ENCODE measurements at places on chromosomes 6 and 20.

GRCh38 chr6:127051571-127052260, 66.8 kb upstream of the RSPO3 start:
- DNase-seq = no peak

DNA sequence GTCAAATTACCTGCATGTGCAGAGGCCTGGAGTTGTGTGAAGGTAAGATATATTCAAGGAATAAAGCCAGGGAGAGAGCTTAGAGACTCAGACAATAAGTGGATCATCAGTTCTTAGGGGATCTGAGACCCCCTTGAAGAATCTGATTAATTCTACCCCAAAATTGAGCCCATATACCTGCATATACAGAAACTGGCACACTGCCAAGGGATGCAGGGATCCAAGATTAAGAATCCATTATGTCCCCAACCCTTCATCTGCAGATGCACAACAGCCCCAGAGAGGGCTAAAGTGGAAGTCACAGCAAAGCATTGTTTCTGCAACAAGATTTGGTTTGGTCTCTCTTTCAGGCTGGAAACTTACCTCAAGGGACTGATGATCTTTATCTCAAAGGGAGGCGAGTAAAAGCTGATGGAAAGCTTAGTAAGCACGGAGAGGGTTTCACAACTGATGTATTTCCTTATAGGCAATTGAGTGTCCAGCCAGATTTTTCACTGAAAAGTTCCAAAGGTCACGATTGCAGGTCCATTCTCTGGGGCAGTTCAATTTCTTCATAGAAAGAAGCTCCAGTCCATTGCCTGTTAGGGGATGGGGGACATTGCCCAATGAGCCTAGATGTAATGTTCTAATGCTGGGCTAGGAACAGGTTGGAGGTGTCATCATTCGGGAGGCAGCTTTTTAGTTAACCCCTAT, 20.9 kb upstream of the STK35 start:
- DNase-seq = no peak

GRCh38 chr6:33439956-33440648, 14.3 kb upstream of the ZBTB9 start:
- no peak for DNase-seq

DNA sequence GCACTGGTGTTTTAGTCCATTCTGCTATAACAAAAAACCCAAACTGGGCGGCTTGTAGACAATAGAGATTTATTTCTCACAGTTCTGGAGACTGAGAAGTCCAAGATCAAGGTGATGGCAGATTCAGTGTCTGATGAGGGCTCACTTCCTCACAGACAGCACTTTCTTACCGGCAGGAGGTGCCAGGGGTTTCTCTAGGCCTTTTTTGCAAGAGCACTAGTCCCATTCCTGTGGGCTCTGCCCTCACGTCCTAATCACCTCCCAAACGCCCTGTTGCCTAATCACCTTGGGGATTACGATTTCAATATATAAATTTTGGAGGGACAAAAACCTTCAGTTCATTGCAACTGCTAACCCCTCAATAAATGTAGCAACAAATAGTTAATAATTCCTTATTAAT, 140.0 kb upstream of the SGK1 start:
- no peak for DNase-seq

All from NCI-H1694 (cell line).